ENCODE measurements at places on chromosomes 2 and 18.

DNA sequence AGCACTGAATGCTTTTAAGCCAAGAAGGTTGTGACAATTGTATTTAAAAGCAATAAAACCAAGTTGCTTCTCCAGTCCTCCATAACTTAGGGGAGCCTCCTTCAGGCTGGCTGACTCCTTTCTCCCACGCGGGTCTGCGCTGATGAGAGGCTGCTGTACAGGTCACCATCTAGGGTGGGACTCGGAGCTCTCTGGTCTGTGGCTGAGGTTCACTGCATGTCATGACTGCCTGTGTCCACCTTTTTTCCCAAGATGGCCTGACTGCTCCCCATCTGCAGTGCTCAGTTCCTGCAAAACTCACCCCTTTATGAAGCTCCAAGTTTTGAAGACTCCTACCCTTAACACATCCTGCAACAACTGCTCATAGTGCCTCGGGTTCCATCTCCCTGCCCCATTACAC, 194.4 kb downstream of the AFF3 start:
- no peak for DNase-seq

GRCh38 chr2:235458839-235459273, 35.0 kb upstream of the AGAP1 start:
- DNase-seq, result no peak

- DNase-seq, result no peak
Measured at GRCh38 chr18:37320317-37320716, 245.3 kb downstream of the CELF4 start.

DNA sequence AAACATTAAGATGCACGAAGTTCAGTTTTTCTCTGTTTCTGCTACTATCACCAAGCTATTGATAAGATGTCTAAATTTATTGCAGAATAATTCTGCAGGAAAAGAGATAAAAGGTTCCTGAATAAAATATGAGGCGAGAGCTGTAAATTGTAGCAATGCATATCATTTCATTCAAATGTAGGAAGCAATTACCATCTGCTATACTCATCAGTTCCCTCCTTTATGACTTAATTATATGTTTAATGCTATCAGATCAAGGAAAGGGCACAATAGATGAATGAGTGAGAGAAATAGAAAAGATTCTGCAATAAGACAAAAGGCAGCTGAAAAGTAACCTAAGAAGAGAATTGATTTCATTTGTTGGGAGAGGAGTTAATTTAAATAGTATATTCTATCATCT, 108.2 kb upstream of the GALNT5 start:
- no peak for DNase-seq

DNA sequence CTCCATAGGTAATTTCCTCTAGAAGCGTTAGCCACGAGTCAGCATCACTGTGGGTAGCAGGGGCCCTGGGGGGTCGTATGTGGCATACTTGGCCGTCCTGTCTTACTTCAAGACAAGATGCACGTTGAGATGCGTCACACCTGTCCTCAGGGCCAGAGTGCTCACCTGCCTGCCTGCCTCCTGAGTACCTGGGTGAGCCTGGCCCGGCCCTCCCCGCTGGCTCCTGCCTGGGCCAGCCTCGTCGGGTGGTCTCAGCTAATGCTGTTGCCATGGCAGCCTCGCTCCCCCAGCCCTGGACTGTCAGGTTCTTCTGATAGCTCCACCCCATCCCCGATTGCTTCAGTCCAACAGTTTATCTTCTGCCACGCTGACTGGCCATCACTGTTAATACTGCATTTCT, 232.4 kb downstream of the GBX2 start:
- no peak for DNase-seq

DNA sequence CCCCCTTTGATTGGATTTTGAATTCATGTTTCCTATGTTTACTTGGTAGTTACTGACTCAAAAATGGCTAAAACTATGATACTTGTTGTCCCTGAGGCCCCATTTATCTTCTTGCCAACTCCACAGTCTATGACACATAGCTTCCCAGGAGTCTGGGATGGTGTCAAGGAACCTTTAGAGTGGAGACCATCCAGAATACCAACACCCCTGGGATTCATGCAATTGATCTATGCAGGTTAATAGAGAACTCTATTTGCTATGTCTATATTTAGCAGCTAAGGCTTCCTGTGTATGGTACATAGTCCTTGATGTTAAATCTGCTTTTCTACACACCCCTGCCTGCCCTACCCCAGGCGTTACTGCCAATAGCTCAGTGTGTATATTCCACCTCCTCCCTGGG, 218.5 kb upstream of the HDAC4 start:
- DNase-seq, result no peak

- DNase-seq, result no peak
Measured at GRCh38 chr2:232887171-232887850, 17.2 kb downstream of the SNORC start.

DNA sequence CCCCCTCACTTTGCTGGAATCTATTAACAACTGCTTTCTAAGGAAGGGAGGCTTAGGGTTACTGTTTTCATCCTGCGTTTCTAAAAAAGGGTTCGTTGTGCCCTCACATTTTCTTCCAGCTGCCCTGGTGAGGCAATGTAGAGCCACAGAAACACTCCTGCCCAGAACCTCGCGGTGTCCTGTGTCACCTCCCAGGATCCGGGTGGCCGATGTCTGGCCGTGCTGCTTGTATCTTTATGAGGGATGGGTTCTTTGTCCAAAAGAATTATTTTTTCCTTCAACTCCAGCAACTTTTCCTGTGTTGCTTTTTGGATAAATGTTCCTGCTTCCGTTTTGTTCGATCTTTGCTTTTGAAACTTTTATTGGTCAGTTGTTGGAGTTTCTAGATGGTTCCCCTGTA, 291.8 kb upstream of the HS6ST1 start:
- no peak for DNase-seq

GRCh38 chr2:85194780-85195480, 61.7 kb downstream of the TCF7L1 start:
- DNase-seq, result no peak

GRCh38 chr2:190843890-190844699, 36.5 kb upstream of the GLS start:
- no peak for DNase-seq

DNA sequence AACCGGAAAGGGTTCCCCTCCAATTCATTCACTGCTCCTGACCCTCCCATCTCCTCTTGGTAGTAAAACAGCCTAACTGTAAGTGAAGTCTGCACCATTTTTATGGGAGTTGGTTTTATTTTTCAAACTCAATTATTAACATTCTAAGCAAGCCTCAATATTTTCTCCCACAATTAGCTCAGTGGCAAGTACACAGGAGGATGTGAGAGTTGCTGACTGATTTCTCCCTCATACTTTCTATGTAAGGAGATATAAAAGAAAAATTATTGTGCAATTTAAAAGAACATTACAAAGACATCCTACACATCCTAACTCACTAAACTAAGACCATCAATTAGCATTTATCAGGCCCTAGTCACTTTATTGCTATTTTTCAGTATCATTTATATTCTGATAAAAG, 73.9 kb downstream of the PIAS2 start:
- no peak for DNase-seq

DNA sequence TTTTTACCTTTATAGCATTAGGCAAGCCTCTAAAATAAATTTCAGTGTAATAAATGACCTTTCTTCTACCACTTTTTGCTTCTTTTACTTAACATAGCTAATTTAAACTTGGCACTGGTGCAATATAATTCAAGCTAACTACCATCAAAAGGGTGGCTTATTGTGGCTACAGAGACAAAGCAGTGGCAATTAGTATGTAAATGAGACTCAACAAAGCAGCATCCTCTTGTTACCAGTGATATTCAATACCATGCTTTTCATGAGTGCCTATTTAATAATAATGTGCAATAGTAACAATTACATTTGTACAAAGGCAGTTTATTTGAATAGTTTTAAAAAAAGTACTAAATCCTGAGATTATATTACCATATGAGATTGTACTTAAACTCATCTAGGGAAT, 93.4 kb downstream of the SOS1 start:
- DNase-seq, result no peak

DNA sequence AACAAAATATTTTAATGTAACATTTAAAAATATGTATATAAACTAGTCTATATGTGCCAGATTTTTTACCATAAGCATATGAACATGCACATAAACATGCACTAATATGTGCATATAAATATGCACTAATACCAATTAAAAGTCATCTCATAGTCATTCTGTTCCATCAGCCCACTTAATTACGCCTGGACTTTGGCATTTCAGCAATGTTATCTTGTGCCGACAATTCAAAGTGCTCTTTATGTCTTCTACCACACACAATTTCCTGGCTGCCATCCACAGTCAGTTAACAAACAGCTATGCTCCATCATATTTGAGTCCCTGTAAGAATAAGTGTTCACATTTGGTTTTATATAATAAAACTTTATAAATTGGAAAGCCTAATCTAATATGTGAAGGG, 92.6 kb upstream of the TSPYL6 start:
- no peak for DNase-seq

DNA sequence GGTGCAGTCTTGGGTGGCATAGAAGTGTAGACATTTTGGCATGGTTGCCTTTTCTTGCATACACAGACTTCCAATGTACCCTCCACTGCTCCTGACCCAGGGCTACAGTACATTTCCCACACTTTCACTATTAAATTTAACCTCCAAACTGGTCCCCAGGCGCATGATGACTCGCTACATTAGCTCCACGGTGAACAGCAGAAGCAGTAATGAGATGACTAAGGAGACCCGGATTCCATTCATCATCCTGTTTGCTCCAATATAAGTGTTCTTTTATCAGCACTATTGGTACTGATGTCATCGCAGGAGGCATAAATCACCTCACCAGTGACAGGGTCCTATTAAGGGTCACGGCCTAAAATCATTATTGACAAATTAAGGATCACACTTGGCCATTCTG, 316.5 kb downstream of the EN1 start:
- DNase-seq, result no peak

- DNase-seq, result no peak
Measured at GRCh38 chr2:143901185-143901842, 618.6 kb downstream of the ZEB2 start.

DNA sequence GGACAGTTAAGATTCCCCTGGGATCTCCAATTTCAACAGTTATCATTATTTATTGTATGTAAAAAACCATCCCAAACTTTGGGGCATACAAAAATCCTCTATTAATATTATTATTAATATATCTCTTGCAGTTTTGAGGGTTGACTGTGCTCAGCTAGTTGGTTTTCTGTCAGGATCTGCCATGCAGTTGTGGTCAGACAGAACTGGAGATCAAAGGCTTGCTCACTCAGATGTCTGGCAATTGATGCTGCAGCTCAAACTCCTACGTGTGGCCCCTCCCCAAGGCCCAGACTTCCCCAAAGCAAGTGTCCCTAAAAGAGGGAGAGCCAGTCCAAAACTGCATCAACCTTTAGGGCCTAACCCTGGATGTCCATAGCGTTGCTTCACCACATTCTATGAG, 204.7 kb downstream of the TTC32 start:
- no peak for DNase-seq

- DNase-seq, result no peak
Measured at GRCh38 chr2:96962567-96963203, 23.7 kb downstream of the FAM178B start.

DNA sequence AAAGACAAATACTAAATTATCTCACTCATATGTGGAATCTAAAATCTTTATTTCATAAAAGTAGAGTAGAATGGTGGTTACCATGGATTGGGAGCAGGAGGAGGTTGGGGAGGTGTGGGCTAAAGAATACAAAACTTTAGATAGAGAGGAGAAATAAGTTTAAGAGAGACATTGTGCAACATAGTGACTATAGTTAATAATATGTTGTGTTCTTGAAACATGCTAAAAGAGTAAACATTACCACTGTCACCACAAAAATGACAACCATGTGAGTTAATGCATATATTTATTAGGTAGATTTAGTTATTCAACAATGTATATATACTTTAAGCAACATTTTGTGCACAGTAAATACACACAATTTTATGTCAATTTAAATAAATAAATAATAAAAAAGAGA, 128.5 kb upstream of the COL3A1 start:
- DNase-seq, result no peak

DNA sequence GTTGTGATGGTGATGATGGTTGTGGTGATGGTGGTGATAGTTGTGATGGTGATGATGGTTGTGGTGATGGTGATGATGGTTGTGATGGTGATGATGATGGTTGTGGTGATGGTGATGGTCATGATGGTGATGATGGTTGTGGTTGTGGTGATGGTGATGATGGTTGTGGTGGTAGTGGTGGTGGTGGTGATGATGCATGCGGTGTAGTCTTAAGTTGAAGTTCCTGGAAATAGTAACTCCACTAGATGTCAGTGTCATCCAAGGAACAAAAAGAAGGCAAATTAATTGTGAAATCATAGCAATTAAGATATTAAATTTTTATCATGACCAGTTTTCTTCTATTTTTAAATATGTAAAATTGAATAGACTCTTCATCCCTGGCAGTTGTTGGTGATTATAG, 309.2 kb downstream of the AGAP1 start:
- DNase-seq, result no peak

DNA sequence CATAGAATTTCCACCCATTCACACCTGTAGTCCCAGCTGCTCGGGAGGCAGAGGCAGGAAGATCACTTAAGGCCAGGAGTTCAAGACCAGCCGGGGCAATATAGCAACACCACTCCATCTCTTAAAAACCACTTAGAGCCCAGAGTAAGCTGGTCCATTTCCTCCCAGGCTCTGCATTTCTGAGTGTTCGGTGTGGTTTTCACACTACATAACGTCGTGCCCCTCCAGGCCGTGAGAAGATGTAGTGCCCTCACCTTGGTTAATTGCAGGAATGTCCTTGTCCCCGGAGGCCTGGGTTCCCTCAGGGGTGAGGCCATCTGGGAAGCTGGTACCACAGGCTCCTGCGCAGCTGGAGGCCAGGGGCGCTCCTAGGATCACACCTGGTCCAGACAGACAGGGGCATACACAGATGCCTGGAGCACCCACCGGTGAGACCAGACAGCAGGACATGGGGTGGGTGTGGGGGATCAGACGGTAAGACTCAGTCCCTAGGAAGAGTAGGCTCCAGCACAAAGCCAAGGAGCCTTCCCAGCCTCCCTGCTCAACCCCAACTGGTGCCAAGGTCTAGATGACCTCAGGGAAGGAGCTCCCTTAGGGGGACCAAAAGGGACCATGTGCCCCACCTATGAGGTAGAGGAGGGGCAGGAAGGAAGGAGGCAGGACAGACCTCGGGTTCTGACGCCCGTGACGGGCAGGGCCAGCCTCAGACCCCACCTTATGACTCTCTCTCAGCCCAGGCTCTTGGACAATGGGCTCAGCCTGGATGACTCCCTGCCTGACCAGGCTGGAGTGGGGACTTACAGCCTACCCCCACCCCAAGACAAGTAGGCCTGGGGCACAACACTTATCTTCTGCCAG, 752 bp downstream of the ASTL start:
- DNase-seq, result no peak

- no peak for DNase-seq
Measured at GRCh38 chr2:15272942-15273341, 288.2 kb downstream of the NBAS start.

DNA sequence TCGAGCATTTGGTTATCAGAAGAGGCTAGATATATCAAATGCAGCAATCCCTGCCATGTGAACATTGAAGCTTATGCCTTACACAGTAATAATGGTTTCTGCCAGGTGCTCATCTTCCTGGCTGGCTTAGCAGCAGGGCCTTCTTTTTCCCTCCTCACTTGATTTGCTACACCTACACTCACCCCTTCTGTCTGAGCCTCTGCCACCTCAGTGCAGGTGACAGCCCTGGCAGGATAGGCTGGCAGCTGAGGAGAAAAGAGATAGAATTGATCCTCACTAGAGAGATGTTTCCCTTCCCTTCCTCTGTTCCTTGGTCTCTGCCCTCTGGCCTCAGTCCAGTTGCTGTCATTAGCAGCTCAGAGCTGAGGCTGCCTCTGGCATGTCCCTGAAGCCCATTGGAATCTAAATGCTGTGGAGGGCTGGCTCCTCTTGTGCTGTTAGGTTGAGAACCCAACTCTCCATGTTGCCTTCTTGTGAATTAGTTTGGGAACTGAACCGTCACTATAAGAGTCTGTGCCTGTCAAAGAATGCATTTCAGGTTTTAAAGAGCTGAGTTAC, 18.2 kb downstream of the MPHOSPH10 start:
- no peak for DNase-seq

Data from left renal cortex interstitium (tissue), 4 donors.